NCI-H1417 treated with DMSO at 0.1 percent for 48 hours (cell line): ENCODE measurements at places on chromosomes 13 and 19.

- DNase-seq = no peak
Measured at GRCh38 chr13:40235160-40235796, 431.2 kb downstream of the FOXO1 start.

DNA sequence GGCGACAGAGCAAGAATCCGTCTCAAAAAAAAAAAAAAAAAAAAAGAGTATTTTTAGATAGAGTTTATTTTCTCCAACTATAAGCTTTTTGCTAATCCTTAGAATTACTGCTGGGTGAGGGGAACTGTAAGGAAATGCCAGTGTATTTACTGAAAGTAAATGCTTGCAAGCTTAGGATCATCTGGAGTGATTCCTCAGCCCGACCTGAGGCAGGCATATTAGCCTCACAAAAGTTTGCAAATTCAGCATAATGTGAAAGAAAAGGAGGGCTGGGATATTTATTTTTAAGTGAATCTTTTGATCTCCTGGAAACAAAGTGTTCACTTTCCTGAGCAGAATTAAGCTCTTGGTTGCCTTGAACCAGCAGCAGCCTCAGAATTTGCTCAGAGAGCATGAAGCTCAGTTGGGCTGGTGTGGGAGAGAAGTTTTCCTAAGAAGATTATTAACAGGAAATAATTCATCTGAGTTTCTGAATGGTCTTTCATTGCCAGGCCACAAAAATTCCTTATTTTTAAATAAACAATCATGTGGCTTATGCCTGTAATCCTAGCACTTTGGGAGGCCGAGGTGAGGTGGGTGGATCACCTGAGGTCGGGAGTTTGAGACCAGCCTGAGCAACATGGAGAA is 24.7 kb upstream of the SPATA13 start:
- DNase-seq = no peak

DNA sequence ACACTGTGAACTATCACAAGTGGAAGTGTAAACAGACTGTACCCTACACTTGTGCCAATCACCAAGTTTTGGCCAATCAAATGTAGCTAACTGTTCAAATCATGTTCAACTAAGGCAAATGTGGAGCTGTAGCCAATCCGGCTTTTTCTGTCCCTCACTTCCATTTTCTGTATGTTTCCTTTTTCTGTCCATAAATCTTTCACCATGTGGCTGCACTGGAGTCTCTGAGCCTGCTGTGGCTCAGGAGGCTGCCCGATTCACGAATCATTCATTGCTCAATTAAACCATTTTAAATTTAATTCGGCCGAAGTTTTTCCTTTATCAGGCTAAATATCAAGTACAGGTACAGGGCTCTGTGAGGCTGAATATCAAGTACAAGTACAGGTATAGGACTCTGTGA is 216.5 kb downstream of the RFC3 start:
- DNase-seq = no peak

DNA sequence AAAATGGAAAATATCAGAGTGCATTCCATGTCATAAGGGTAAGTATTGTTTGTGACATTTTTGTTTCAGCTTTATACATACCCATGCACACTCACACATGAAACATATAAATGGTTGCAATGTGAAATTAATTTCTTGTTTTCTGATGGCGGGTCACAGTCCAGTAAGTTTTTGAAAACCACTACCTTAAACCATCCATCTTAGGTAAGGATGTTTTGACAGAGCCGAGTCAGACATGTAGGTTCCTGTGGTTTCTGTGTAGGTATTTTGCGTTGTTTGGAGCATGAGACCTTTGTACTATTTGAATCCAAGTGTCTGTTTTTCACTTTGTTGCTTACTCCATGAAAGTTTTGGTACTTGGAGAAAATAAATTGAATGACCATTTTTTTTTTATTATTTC is 121.7 kb downstream of the B3GLCT start:
- DNase-seq = no peak

- no peak for DNase-seq
Measured at GRCh38 chr13:24097064-24097463, 63.5 kb upstream of the SPATA13 start.

DNA sequence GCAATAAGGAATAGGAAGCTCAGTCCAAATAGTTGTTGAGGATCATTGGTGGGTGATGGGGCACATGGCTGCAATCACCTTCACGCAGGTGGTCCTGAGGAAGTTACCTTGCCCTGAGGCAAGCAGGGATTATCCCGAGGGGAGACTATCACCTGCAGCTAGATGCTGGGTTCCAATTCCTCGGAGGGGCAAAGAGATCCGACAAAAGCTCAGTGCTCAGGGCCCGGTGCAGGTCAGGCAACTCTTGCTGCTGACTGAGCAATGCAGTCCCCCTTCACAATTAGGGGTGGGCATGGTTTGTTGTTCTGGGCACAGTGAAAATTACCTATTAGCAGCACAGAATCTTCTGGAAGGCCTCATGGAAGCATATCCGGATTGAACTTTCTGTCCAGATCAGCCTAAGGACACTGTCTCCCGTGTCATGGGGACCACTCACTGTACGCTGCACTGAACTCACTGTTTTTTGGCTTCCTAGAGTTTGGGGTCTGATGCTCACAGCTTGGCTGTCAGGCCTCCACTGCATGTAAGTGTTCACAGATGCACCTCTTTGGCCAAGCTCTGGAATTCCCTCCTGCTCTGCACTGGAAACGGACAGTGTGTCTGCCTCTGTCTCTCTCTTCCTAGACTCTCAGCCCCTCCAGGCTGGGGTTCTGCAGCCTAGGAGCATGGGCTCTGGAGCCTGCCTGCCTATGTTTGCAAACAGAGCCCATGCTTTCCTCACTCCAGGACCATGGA is 372.7 kb downstream of the ZNF536 start:
- no peak for DNase-seq

GRCh38 chr13:51590971-51591627 is 6.8 kb downstream of the WDFY2 start:
- DNase-seq = no peak

GRCh38 chr13:32362574-32362973 is 47.3 kb downstream of the BRCA2 start:
- DNase-seq = no peak

- DNase-seq = no peak
Measured at GRCh38 chr19:23436944-23437343, 41.7 kb upstream of the ZNF91 start.

DNA sequence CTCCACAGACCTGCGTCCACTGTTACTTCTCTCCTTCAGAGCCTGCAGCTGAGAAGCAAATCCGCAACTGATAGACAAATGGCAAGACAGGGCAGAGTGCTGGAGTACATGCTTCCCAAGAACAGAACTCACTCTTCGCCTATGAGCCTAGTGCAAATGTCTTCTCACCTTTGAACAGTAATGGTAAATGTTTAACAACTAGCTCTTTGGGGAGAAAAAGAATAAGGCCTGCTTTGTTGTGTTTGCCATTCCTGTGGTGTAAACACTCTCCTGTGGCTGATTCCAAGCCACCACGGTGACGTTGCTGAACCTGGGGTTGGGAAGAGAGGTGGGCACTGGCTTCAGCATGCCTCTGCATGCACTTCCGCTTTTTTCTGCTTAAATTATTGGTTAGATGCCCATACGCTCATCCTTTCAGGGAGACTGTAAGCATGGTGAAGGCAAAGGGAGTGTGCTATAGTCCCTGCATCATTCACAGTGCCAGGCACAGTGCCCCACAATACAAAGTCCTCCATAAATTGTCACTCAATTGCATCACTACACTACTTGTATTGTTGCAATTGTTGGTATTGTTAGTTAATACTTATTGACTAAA is 28.1 kb upstream of the GTF3A start:
- DNase-seq = no peak

GRCh38 chr13:21550918-21551317 is 53.1 kb downstream of the MICU2 start:
- no peak for DNase-seq

DNA sequence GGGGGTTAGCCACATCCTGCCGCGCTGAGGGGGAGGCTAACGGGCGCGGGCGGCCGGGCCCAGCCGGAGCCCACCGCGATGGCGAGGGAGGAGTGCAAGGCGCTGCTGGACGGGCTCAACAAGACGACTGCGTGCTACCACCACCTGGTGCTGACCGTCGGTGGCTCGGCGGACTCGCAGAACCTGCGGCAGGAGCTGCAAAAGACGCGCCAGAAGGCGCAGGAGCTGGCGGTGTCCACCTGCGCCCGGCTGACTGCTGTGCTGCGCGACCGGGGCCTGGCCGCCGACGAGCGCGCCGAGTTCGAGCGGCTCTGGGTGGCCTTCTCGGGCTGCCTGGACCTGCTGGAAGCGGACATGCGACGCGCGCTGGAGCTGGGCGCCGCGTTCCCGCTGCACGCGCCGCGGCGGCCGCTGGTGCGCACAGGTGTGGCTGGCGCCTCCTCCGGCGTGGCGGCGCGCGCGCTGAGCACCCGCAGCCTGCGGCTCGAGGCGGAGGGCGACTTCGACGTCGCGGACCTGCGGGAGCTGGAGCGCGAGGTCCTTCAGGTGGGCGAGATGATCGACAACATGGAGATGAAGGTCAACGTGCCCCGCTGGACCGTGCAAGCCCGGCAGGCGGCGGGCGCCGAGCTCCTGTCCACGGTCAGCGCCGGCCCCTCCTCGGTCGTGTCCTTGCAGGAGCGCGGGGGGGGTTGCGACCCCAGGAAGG is 692 bp downstream of the RGS9BP start:
- DNase-seq = no peak

DNA sequence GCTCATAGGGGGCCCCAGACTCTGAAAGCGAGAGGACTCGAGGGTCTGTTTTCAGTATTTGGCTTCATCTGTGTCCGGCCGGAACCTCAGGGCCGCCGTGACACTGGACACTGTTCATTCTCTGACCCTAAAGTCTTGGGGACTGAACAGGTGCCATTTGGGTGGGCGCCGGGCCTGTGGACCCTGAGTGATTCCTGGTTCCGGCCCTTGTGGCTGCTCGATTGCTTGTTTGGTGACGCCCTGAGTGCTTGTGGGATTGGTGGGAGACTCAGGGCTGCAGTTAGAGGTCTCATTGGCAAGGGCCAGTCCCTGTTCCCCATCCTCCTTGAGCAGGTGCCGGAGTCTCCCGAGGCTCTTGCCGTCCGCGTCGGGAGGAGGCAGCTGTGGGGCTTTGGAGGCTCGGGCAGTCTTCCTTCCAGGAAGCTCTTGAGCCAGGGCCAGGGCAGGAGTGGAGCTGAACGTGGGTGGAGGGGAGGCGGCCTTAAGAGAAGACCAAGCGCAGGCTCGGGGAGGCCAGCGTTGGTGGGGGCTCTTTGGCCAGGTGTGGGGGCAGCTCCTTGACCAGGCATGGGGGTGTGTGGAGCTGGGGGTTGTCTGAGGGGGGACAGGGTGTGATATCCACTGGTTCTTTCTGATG is 4.7 kb downstream of the PTBP1 start:
- DNase-seq = no peak

DNA sequence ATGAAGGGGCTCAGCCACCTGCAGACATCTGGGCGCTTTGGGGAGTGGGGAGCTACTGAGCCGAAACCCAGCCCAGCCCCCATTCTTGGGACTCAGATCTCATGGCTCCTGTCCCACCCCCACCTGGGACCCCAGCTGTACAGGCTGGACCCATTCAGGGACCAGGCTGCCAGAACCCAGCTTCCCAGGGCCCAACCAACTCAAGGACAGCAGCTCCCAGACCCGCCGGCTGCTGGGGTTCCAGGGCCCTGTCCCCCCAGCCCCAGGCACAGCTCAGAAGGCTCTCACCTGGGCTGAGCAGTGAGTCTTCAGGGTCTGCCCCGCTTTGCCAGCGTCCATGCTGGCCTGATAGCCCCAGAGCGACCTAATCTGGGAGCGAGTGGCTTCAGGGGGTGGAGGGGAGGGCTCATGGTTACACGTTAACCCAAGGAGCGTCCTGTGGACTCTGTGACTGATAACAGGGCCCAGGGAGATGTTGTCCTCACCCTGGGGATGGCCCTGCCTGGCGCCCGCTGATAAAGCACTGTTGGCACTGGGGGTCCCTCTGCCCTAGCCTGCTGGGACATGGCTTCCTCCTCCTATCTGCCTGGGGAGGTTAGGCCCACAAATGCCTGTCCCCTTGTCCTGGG is at the start of gene TMEM86B:
TSS of gene TMEM86B (minus strand) at position 361 of the 629 bp plus-strand sequence. CDS start at position 339, 22 bp downstream.
- no peak for DNase-seq

GRCh38 chr13:73133531-73133930 is 74.7 kb downstream of the KLF5 start:
- no peak for DNase-seq

DNA sequence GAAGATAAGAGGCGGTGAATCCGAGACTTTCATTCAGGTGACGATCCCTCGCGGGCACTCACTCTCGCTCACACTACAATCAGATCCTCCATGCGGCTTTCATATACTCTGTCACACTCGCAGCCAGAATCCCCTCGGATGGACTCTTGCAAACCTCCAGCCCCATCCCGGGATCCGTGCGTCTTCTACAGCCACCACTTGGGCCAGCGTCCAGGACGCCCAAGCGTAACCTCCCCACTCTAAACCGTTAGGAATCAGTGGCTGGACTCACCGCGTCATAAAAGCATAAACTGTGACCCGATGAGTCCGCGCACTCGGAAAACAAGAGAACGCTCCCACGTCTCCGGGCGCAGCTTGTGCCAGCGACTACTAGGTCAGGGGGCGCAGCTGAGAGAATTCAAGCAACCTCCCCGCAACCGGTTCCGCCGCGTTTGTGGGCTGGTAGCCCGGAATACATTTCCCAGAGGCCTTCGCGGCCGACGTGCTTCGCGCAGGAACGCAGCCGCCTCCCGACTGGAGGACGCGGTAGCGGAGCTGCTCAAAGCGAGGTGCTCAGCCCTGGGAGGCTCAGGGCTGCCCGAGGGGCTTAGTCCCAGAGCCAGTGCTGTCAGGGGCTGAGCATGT is 27.6 kb downstream of the ZNF607 start:
- DNase-seq = no peak

- no peak for DNase-seq
Measured at GRCh38 chr13:30331331-30331771, 24.0 kb upstream of the KATNAL1 start.

- no peak for DNase-seq
Measured at GRCh38 chr19:47618771-47619170, 9.8 kb downstream of the BICRA start.

DNA sequence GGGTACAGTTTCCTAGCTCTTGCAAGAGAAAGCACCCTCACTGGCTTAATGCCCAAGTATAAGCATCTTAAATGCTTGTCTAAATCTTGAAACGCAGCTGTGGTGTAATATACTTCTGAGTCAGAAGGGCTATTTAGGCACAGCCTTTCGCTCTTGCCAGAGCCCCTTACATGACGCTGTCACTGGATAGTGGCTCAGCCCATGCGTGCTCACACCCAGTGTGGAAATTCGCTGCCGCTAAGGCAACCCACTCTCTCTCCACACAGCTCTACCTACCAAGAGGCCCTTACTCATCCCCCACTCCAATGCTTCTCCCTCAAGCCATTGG is 24.0 kb downstream of the UQCRFS1 start:
- DNase-seq = no peak

DNA sequence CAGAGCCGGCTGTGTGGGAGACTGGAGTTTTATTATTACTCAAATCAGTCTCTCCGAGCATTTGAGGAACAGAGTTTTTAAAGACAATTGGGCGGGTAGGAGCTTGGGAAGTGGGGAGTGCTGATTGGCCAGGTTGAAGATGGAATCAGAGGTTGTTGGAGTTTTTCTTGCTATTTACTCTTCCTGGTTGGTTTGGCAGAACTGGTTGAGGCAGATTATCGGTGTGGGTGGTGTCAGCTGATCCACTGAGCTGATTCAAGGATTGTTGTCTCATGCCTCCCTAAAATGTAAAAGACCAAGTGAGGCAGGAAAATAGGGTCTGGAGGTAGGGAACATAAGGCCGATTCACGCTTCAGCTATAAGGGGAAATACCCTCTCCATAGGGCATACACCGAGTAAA is 1.3 kb upstream of the TDRD12 start:
- no peak for DNase-seq

- DNase-seq = no peak
Measured at GRCh38 chr13:74675182-74675581, 541.0 kb upstream of the KLF12 start.

GRCh38 chr13:98377635-98378378 is 199.1 kb downstream of the STK24 start:
- no peak for DNase-seq

- DNase-seq = no peak
Measured at GRCh38 chr19:28481674-28482073, 731.3 kb downstream of the UQCRFS1 start.
